Omental fat pad (tissue), 4 donors: ENCODE measurements at places on chromosomes 12 and 14. TPM values are rescaled to one million over a fixed set of nuclear protein-coding genes. Genes with fewer than 3 reads are reported as not detected.

Gene CFAP54
- 0.84 TPM for total RNA-seq

Gene KRT74
- total RNA-seq = not detected

Gene PLA2G1B
- total RNA-seq = not detected

Gene KRT85
- total RNA-seq = not detected

Gene FBLN5
- total RNA-seq = 166 TPM

Gene EPYC
- not detected for total RNA-seq

Gene MAP1LC3B2
- total RNA-seq = not detected

Gene BTBD7
- 34.0 TPM for total RNA-seq

Gene TPI1
- total RNA-seq = 366 TPM

Gene RTN1
- total RNA-seq = 28.6 TPM

Gene FGD6
- 9.6 TPM for total RNA-seq

Gene SLC38A4
- total RNA-seq = not detected

Gene CLEC4C
- not detected for total RNA-seq

Gene CSRP2
- total RNA-seq = 20.0 TPM

Gene CISTR
- total RNA-seq = not detected

Gene MMP17
- 2.3 TPM for total RNA-seq

Gene MGP
- total RNA-seq = 851 TPM

Gene KCNMB4
- 4.4 TPM for total RNA-seq

Gene ZC2HC1C
- 1.1 TPM for total RNA-seq

Gene C14orf132
- 4.3 TPM for total RNA-seq

Gene TAS2R7
- total RNA-seq = not detected

Gene DBX2
- total RNA-seq = 0.88 TPM

Gene DIO2
- 3.5 TPM for total RNA-seq
